ENCODE measurements at places on chromosomes 7 and 10.

DNA sequence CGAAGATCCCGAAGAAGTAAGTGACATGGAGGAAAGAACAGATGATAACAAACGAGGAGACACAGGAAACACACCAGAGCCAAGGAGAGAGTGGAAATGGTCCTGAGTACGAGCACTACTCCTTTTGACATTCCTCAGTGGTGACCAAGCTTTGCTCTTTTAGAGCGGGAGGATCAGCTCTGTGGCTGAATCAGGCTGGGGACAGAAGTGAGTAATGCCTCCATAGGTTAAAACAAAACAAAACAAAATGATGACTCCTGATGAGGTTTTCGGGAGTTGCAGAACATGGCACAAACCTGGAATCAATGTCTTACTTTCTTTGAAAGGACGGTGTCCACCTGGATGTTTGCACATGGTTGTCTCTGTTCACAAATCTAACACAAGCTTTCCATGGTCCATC, 30.3 kb upstream of the TCF7L2 start:
- no peak for DNase-seq

DNA sequence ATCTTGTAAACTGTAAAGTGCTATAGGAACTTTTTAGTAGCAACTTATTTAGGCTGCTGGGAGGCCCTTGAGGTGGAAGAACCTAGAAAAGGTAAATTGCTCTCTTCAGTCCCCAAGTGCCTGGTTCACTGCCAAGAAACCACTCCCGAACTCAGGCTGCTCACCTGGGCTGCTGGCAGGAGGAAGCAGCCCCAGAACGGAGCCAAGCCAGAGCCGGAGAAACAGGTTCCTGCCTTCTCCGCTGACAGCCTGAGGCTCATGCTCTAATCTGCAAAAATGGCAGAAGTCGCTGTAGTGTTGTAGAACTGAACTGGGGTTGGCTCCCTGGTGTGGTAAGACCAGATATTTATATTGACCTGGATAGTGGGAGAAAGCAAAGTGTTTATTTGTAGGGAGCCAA, 136.0 kb downstream of the CUL2 start:
- DNase-seq = no peak

- no peak for DNase-seq
Measured at GRCh38 chr10:37489658-37490003, 364.2 kb downstream of the ANKRD30A start.

GRCh38 chr10:89164920-89165319, 42.2 kb downstream of the CH25H start:
- no peak for DNase-seq

DNA sequence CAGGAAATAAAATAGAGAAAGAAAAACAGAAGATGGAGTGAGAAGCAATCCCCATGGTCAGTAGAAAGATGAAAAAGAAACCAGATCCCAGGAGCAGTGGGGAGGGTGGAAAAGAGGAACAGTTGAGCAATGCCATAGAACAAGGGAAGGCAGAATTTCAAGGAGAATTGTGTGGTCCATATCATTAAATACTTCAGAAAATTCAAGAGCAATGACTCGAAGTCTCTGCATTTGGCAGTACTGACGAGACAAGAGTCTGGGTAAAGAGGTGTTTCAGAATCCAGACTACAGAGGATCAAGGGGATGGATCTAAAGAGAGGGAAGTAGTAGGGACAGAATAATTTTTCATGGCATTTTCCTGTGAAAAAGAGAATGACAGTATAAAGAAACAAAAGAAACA, 512.6 kb downstream of the PHTF2 start:
- DNase-seq = no peak

DNA sequence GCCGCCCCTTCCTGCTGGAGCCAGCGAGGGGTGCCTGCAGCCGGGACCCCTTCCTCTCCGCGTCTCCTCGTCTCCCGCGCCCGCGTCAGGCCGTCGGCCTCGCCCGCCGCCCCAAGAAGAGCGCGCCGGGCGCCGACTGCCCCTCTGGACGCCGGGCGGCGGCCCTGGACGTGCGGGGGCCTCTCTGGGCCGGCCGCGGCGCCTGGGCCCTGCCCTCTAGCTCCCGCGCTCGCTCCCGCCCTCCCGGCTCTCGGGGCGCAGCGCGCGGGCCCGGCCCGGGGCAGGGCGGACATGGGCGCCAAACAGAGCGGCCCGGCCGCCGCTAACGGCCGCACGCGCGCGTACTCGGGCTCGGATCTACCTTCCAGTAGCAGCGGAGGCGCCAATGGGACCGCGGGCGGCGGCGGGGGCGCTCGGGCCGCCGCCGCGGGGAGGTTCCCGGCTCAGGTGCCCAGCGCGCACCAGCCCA, 704 bp downstream of the ZNRF2 start:
- DNase-seq = peak; percentile 17

- DNase-seq = no peak
Measured at GRCh38 chr10:92699518-92700381, 10.0 kb downstream of the HHEX start.

GRCh38 chr7:128679920-128680319, 7.8 kb downstream of the GARIN1A start:
- DNase-seq = no peak

GRCh38 chr10:95360122-95360714, 69.4 kb upstream of the PDLIM1 start:
- DNase-seq = no peak

GRCh38 chr10:79056736-79057391, 11.9 kb upstream of the ZMIZ1 start:
- no peak for DNase-seq

GRCh38 chr7:74010407-74010806, 17.6 kb upstream of the ELN start:
- no peak for DNase-seq

GRCh38 chr10:104322416-104322782, 15.9 kb downstream of the ITPRIP start:
- peak; percentile 39 for DNase-seq

DNA sequence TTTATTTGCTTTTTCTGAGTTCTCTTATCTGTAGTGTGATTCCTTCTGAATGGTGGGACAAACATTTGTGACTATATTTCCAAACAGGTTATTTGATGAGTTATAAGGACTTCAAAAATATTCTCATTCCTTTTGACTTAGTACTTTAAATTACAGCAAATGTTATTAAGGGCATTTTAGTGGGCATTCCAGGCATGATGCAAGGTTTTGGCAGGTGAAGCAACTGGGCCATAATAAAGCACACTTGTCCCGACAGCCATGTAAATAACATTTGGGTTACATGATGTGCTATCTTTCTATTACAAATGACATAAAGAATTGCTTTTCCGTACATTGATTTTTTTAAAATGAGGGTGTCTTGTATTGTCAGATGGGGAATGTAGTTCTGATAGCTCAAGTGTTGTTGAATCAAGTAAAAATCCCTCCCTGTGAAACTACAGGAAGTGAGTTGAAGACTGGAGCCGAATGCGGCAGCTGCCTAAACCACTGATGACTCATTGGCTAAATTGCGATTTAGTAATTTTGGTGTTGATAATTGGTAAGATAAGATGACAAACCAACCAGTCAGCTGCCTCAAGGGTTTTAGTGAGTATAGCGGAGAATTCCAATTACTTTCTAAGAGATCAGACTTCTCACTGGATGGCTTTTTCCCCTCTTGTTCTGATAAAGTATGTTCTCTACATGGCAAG, 231.3 kb upstream of the NPY start:
- peak; percentile 10 for DNase-seq

- DNase-seq = no peak
Measured at GRCh38 chr7:138665249-138665648, 35.9 kb downstream of the SVOPL start.

GRCh38 chr7:56092789-56093531, at the start of gene PHKG1:
Gene PHKG1, minus strand, starts transcription at chr7:56092952. Its CDS starts 4,011 bp downstream, at chr7:56088941.
- no peak for DNase-seq

- no peak for DNase-seq
Measured at GRCh38 chr7:98335411-98335977, 54.0 kb downstream of the BRI3 start.

DNA sequence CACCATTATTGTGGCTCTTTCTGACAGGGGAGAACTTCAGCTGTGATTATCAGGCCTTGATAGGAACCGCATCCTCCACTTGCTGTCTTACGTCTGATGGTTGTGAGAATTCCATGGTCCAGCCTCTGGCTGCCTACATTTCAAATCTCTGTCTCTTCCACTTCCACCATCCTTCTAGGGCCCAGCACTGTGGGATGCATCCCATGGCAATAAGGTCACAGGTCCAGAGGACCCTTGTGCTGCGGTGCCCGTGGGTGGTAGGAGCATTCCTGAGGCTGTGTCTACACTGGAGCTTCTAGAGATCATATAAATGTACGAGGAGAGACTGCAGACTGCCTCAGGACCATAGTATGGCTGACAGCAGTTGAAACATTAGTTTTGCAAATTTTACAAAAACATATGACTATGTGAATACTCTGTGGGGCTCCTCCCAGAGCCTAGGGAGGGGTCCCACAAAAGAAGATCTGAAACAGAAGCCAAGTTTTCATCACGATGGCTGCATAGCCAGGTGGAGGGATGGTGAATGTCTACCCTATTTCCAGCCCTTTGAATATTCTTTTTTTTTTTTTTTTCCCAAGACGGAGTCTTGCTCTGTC, 11.8 kb downstream of the CALML3 start:
- DNase-seq = no peak

DNA sequence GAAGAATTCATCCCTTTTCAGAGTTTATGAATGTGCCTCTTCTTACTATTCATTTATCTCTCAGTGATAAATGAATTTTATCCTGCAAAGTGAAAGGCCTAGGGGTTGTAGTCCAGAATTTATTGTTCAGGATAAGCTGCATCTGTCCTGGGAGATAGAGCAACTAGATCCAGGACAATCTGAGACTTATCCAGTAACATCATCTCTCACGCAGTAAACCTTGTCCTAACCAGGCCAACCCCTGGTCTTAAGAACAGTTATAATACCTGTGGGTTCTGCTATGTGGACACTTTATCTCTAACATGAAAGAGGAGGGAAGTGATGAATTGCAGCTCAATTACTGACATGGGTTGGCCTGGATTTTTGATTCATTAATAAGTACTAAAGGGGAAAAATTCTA, 287.6 kb downstream of the BMPER start:
- no peak for DNase-seq

DNA sequence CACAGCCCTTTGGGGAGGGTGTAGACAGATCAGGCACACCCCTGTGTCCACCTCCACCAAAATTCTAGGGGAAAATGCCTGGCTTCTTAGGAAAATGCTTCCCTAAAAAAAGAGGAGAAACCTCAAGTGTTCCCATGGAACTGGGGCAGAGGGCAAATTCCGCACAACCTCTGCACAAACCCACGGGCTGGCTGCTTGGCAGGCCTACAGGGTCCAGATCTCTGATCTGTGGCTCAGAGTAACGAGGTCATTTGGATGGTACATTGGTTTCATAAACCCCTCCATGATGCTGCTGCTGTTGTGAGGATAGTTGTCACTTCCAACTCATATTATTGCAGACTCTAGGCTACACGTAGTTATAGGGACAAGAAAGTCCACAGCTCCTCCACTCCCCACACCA, 16.0 kb downstream of the LGI1 start:
- no peak for DNase-seq

DNA sequence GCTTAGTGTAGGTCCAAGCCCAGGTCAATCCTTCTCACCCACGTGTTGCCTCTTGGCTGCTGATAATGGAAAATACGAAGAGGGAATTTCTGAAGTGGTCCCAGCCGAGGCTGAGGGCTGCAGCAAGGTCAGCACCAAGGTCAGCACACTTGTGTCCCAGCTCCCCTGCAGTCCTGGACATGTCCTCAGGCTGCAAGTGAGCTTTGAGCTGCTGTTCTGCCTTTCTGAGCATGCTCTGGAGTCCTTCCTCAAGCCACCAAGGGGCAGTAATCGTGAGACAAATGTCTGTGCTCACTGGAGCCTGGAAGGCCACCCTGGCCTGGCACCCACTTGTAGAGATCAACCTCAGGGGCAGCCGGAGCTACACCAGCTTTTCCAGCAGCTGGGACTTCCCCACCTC, 28.3 kb downstream of the DRGX start:
- DNase-seq = no peak

DNA sequence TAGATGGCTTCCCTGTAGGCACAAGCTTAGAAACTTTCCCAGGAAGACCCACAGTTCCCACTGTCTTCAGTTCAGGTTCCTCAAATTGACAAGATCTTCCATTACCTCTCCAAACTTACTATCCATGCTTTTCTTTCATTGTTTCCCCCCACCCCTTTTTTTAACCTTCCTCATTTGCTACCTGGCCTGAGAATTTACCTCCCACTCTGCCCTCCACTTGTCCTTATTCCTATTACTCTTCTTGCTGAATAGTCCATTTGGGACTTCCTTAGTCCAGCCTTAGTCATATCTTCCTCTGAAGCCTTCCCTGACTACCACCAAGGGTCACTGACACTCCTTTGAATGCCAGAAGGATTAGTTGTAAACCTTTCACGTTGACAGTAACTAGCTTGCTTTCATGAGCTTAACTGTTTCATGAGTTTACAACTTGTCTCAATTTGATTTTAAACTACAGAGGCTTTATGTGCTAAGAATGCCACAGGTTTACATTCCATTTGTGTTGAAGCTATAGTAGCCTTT, 1.2 kb upstream of the CALU start:
- DNase-seq = no peak

DNA sequence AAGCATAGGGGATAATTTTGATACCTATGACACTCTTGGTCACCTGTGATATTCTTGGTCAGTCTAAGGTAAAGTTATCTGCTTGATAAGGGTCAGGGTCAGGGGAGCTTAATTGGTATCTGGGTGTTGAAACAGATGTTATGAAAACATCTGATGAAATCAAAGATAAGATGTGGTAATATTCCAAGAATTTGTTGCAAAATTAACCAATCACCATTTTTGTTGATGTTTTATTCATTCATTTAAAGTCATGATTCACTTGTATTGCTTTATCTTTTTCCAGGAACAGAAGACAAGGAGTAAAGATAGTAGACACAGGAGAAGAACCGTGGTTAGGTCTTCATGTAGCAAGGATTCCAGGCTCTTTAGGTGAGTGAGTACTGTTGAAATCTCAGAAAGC, 103.1 kb downstream of the SEMA3C start:
- DNase-seq = no peak

DNA sequence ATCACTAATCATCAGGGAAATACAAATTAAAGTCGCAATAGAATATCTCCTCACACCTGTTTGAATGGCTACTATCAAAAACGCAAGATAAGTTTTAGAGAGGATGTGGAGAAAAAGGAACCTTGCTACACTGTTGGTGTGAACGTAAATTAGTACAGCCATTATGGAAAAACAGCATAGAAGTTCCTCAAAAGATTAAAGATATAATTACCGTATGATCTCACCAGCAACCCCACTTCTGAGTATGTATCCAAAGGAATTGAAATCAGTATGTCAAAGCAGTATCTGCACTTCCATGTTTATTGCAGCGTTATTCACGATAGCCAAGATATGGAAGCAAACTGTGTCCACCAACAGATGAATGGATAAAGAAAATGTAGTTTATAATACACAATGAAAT, 164.4 kb downstream of the ZNF365 start:
- no peak for DNase-seq

DNA sequence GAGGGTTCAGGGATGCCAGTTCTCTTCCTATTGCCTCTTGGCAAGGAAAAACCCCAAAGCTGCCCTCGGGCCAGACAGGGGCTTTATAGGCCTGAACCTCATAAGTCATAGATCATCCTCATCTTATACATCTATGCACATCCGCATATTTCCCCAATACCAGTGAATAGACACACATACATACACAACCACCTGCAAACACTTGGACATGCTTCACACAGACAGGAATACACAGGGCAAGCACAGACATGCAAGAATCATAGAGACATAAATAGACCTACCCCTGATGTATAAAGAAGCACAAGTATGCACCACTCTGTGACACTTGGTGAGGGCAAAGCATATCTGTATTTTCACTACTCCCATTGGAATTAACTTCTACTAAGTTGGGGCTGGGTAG, 30.7 kb downstream of the MBL2 start:
- DNase-seq = no peak

- DNase-seq = no peak
Measured at GRCh38 chr7:46127814-46128213, 206.7 kb upstream of the IGFBP3 start.
